ENCODE measurements at places on chromosomes 5 and 9. TPM values are rescaled to one million over a fixed set of nuclear protein-coding genes. Genes with fewer than 3 reads are reported as not detected.

DNA sequence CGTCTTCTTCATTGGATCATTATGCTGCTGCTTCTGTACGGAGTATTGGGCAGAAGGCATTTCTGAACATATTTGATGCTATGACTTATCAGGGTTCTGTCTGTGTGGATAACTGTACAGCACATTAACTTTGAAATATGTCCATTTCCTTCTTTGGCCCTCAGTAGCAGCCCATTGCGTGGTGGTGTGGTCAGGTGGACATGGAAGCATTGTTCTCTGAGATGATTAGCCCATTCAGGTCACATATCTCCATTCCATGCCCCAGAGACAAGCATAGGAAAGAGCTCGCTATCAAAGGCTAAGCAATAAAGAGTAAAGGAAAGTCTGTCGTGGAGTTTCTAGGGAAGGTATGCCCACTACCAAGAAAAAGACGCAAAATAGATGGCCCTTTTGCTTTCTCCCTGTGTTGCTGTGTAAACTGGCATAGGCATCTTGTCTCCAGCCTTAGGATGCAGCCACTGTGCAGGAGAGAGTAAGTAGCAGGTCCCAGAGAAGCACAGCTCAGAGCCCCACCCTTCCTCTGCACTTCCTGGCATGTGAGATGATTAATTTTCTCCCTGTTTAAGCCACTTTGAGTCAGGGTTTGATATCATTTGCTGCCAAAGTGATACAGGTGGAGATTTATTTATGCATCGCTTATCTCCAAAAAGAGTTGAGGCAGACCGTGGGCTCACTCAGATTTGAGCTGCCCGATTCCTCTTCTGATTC is 221.9 kb downstream of the PDZD2 start:
- DNase-seq, result no peak

- no peak for DNase-seq
These were observed 454.0 kb downstream of the DIRAS2 start for GRCh38 chr9:90188656-90189055.

GRCh38 chr9:27367175-27367798 is 70.3 kb upstream of the EQTN start:
- DNase-seq, result no peak

Gene C5orf52
- polyA plus RNA-seq, result not detected

GRCh38 chr5:118459490-118459889 is 528.9 kb downstream of the DTWD2 start:
- no peak for DNase-seq

- peak; percentile 15 for DNase-seq
These were observed 22.1 kb upstream of the PLPP6 start for GRCh38 chr9:4640027-4640426.

DNA sequence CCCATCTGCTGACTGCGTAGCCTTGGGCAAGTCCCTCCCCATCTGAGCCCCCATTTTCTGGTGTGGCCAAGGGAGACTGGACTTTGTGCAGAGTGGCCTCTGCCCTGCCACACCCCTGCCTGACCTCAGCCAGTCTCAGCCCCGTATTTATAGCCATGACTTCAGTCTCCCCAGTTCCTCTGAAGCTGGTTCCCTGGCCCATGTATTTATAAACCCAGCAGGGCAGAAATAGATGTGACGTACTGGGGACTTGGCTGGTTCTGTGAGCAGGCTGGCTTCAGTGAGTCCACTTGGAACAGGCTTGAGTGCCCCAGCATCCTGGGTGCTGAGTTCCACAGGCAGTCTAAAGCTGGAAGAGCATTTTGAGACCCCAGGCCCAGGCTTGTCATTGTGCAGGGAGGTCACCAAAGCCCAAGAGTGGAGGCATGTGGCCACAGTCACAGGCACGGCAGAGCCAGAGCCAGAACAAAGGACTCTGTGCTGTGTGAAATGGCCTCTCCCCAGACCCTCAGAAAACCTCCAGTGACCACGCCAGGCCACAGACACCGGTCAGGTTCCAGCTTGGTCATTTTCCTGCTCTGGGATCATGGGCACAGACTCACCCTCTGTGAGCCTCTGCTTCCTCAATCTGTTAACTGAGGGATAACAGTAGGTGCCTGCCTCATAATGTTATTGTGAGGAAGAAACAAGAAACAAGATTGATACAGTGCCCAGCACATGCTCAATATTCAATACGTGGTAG is 30.4 kb upstream of the SYNPO start:
- no peak for DNase-seq

Gene NDUFS4
- 63.5 TPM for polyA plus RNA-seq

DNA sequence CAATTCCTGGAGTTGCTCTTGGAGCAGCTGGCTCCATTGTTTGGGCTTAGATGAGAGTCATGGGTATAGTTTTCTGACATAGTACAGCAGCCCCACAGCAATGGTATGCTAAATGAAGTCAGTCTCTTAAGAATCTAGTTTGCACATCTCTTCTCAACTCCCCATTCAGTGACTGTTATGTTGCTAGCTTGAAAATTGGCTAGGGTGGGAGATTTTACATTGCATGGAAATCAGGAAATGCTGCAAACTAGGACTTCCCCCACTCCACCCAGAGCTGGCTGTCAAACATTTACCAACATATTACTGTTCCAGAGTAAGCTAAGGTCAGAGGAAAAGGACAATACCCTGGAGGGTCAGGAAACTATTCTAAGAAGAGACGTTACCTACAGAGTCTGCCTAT is 17.6 kb upstream of the FCHO2 start:
- no peak for DNase-seq

GRCh38 chr9:103152473-103152872 is 157.3 kb downstream of the CYLC2 start:
- DNase-seq, result no peak

Gene FBXO4
- 7.7 TPM for polyA plus RNA-seq

Gene KCNMB1
- 2.5 TPM for polyA plus RNA-seq

- no peak for DNase-seq
These were observed 279.9 kb upstream of the COX7C start for GRCh38 chr5:86337667-86338460.

DNA sequence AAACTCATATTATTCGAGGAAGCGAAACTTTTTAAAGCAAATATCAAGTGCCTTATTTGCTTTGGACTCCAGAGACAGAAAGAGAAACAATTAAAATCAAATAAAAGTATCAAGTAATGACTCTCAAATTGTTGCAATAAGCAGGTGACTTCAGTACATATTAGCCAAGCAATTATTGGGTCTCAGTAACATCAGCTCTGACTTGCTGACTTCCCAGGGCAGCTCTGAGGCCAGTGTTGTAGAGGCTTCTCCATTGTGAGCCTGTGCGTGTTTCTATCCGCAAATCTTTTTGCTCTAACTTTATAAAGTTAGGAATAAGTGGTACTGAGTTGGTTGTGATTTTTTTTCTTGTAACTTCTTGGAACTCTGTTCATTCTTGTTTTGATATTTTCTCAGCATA is 186.8 kb upstream of the PRLR start:
- DNase-seq, result no peak

Gene CYSRT1
- 0.70 TPM for polyA plus RNA-seq

DNA sequence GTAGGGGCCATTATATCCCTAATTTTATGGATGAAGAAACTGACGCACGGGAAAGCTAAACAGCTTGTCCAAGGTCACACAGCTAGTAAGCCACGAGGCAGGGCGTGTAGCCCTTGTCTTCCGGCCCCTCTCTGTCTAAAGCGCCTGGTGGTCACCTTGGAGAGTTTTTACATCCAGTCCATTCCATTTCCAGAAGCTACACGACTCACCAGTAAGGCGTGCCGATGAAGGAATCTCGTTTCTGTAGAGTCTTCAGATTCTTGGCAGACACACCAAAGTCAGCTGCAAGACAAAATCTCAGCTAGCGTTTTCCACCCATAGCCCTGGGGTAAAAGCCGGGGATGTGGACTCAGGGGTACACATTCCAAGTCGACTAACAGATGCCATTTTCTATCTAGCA is 80.5 kb downstream of the STK10 start:
- DNase-seq, result no peak

Gene SPAG8
- 5.8 TPM for polyA plus RNA-seq

GRCh38 chr5:5050801-5051200 is 89.3 kb upstream of the ADAMTS16 start:
- no peak for DNase-seq

Gene BTNL8
- 0.81 TPM for polyA plus RNA-seq

DNA sequence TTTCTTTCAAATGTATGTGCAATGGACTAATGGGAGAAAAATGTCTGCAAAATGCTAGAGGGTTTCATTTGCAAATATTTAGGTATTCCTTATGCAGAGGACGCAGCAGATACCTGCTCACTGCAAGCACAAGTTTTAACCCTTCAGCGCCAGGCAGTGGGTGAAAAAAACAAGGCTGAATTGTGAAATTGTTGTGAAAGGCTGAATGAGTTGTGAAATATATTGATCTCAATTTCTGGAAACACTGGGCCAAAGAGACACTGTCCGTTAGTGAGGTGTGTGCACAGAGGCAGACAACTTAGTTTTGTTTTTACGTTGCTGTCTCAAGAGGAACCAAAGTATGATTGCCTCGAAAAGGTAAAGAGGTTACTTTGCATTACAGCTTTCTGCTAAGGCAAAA is 18.8 kb downstream of the FUBP3 start:
- DNase-seq, result no peak

Gene NEUROG1
- not detected for polyA plus RNA-seq

Gene CNTFR
- polyA plus RNA-seq, result 0.42 TPM

GRCh38 chr5:173163219-173163618 is 18.9 kb downstream of the BNIP1 start:
- no peak for DNase-seq

DNA sequence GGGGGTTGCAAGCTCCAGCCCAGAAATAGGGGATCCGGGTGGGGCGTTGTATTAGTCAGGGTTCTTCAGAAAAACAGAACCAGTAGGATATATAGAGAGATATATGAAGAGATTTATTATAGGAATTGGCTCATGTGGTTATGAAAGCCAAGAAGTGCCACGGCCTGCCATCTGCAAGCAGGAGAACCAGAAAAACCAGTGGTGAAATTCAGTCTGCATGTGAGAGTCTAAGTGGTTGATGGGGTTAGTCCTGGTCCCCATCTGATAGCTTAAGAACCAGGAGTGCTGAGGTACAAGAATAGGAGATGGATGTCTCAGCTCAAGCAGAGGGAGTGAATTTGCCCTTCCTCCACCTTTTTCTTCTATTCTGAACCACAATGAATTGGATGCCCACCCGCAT is 123.4 kb upstream of the APC start:
- peak; percentile 46 for DNase-seq

Gene PCDHGA9
- 0.90 TPM for polyA plus RNA-seq

Gene ADAMTS19
- 0.02 TPM for polyA plus RNA-seq

GRCh38 chr9:87069690-87070089 is 122.4 kb upstream of the GAS1 start:
- DNase-seq, result no peak

Gene SPINK6
- polyA plus RNA-seq, result 0.25 TPM

DNA sequence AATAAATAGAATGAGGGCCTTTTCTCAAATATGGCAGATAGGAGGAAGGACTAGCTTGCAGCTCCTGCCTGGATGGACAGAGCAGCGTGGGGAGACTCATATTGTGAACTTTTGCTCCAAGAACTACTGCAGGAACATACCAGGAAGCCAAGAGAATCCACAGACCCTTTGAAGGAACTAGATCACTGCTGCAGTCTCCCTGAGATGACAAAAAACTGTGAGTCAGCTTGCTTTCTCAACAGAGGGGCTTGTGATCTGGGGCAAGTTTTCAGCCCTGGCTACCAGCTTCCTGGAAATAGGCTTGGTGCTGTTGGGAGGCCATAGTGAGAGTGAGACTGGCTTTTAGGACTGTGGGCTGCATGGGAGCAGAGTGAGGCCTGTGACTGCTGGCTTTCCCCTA is 170.6 kb upstream of the TRIM32 start:
- DNase-seq, result no peak

DNA sequence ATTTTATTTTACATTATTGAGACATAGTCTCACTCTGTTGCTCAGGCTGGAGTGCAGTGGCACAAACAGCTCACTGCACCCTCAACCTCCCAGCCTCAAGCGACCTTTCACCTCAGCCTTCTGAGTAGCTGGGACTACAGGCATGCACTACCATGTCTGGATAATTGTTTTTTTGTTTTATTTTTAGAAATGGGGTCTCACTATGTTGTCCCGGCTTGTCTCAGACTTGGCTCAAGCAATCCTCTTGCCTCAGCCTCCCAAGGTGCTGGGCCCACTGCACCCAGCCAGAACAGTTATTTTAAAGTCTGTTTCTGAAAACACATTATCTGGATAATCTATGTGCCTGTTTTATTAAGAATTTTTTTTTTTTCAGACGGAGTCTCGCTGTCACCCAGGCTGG is 62.0 kb downstream of the TEX10 start:
- DNase-seq, result no peak

DNA sequence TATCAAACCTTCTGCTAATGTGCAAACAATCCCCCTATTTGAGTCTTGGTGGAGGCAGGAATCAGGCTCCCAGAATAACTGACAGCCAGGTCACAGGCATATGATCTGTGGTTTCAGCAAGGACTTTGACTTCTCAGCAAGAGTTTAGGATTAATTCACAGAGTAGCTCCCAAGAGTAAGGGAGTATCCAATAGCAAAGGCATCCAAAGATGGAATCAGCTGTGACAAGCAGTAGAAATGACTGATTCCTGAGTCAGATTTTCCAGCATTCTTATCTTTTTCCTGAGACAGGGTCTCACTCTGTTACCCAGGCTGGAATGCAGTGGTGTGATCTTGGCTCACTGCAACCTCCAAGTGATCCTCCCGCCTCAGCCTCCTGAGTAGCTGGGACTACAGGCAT is 108.3 kb downstream of the EPB41L4A start:
- no peak for DNase-seq

DNA sequence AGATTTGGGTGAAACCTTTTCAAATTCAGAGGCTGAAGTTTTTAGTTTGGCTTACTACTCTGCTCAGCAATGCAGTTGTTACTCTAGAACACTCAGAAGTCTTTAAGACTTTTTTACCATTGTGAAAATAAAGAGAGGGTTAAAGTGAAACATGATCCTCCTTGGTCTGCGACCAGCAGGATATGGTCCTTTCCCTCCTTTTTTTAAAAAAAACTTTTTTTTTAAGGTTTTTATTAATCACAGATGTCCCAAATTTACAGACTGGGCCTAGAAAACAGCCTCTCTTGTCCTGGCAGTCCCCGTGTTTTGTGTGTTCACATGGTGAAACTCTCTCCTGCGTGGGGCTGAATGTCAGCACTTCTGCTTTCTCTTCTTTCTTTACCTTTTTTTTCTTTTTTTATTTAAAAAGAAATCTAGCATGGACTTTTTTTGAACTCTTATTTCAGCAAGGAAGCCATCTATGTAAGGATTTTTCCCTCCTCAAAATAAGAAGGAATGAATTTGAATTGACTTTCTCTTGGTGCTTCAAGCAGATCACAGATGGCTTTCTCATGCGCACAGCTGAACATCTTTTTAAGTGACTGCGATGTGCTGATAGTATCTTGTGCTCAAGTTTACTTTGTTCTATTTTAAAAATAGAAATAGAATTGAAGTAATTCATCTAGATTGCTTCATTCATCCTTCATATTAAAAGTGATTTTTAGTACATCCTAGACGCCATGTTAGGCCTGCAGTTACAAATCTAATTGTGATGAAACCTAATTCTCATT is 128.7 kb upstream of the OTULINL start:
- no peak for DNase-seq

GRCh38 chr5:53726121-53726520 is 165.7 kb downstream of the NDUFS4 start:
- DNase-seq, result no peak

GRCh38 chr5:181173420-181174342 is 26.3 kb downstream of the OR2V2 start:
- DNase-seq, result no peak

GRCh38 chr5:155616779-155617392 is 603.3 kb downstream of the KIF4B start:
- DNase-seq, result peak; percentile 3
